Trophoblast cell (in vitro differentiated cells and primary cell): ENCODE measurements at places on chromosomes 11 and 22.

DNA sequence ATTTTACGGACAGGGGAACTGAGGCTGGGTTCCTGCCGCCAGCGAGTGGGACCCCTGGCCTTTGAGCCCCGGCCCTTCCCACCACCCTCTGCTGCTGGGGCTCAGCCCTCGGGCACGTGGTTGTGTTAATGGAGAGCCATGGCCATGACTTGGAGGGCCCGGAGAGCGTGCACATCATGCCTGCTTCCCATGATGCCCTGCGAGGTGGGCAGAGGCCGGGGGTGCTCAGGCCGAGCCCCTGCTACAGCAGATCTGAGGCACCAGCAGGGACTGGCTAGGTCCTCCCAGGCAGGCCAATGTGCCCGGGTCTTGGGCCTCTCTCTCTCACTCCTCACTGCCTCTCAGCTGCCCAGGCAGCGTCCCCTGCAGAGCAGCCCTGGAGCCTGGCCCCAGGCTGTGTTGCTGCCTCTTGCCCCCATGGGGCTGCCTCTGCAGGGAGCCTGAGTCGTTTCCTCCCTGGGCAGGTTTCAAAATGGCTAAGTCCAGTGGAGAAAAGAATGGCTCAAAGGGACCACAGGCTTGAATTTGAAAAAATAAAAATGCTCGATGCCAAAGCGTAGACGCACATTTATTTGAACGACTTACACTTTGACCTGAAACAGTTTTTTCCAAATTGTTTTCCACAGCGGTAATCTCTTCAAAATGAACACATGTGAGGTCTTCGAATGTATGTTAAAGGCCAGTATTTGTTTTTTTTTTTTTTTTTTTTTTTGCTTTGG, 72.6 kb upstream of the CLDN5 start:
- DNase-seq = peak; percentile 76

- peak; percentile 68 for DNase-seq
Measured at GRCh38 chr11:942823-943222, 17.2 kb downstream of the AP2A2 start.

DNA sequence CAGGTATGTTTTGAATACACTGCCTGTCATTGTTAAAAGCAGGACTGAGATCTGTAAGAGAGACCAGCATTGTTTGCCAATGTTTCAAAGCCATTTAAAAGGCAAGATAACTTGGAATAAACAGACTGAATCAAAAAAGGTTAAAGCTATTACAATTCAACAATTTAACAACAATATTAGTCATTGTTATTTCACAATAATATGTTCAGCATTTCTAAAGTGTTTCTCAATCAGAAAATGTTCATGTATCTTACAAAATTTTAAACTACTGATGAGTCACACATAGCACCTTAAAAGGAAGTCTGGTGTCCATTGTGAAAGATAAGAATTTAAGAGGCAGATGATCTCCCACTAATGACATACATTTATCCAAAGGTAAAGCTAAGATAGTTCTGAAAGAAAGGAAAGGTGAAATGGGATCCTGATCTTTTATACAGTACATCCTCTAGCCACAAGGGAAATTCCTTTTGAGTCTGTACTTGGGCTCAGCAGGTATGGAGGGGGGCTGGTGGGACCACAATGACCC, 79.7 kb downstream of the MAML2 start:
- DNase-seq = peak; percentile 93

GRCh38 chr11:112118176-112118575, 31.5 kb downstream of the SDHD start:
- DNase-seq = no peak

DNA sequence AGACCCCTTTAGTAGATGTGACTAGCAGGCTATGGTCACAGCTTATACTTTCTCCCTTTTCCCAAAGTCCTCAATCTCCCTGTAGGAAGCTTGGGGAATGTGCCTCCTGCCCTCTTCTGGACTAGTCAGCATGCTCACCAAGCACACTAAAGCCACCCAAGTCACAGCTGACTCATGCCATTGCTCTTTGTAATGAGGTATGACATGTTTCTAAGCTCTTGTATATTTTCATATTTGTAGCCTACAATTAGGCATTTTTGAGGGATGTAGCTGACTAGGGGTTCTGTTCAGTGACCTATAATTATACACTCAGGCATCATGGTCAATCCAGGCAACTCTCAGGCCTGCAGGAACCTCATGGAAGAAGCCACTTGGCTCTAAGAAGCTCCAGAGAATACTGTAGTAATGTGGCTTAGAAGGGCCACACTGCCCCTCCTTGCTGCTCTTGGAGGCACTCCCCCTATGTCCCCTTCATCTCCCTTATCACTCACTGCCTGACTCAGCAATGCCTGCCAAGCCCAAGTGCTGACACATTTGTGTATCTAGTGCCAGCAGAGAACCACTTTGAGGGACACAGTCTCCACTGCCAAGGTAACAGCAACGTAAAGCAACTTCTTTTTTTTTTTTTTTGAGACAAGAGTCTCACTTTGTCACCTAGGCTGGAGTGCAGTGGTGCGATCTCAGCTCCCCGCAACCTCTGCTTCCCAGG, 86.2 kb downstream of the RPL27A start:
- peak; percentile 57 for DNase-seq

- DNase-seq = peak; percentile 82
Measured at GRCh38 chr11:23897453-23898286, 599.2 kb upstream of the LUZP2 start.

GRCh38 chr11:61927501-61927900, 10.1 kb upstream of the RAB3IL1 start:
- no peak for DNase-seq

DNA sequence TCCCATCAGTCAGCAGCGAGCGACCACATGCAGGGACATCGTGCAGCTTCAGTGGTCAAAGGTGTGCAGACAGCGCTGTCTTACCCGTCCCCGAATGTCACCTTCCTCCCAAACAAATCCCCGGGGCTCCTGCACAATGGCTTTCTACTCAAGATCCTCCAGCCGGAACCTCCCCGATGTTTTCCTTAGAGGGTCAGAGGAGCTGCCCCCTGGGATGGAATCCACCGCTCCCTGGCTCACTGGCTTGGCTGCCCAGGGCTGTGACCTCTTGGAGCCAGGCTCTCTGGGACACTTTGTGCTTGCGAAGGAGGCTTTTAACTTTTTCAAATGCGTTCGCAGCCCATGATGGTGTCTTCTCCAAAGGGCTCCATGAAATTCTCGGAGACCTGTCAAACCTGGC, 17.3 kb upstream of the FGF19 start:
- no peak for DNase-seq

DNA sequence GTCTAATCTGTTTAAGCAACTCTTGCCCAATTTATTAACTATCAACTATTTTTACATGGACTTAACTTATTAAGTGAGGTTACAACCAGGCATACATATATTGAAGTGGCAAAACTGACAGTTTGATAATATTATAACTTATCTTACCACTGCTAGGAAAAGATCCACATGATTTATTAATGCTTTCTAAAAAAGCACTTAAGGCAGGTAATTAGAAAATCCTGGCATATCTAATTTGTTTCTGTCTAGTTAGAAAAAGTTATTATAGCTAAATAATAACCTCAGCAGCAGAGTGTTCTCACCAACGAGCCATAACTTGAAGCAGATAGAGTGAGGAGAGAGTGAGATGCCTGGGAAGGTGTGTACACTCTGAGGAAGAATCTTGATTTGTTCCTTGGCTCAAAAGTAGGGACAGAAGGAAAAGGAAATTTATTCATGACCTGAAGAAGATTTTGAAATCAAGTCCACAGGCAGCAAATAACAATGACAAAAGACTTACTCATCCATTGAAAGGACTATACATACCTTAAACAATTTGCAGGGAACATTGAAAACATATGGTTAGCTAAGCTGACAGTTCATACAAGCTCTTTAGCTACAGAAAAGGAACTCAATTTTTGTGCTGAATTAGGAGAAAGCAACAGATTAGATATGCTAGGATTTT, 7.1 kb upstream of the MUC15 start:
- DNase-seq = no peak

DNA sequence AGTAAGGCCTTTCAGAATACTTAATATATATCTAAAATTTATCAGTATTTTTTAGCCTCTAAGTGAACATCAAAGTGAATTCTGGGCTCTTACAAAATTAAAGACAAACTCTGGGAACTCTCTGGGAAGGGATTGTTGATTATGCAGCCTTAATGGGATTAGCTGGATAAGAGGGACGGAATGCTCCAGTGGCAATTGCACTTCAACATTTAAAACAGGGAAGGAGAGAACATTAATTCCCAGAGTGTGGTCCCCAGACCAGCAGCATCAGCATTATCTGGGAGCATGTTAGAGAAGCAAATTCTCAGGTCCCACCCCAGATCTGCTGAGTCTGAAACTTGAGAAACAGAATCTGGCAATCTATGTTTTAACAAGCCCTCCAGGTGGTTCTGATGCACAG, 46.5 kb downstream of the POLD3 start:
- no peak for DNase-seq

DNA sequence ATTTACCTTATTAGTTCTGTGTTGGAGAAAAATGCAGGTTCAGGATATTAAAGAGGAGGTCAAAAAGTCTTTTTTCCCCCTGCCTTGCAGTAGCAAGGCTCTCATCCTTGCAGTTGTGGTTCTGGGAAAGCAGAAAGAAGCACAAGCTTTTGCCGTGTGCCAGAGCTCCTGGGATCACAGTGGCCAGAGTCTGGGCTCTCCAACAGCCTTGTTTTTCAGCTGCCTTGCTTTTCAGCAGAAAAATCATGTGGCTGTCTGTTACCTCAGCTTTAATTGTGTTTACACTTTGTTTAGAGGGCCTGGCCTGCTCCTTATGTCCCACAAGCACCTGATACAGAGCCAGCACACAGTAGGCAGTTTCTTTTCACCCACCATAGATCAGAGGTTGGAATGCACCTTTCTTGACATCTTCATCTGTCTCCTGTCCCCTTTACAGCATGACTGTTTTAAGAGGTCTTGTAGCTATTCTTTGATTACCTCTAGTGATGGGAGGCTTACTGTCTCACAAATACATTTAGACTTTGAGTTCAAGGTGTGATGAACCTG, 67.5 kb downstream of the TEAD1 start:
- no peak for DNase-seq

- no peak for DNase-seq
Measured at GRCh38 chr11:109769858-109770257, 323.3 kb upstream of the ZC3H12C start.

GRCh38 chr11:74220376-74220775, 49.3 kb downstream of the PPME1 start:
- DNase-seq = peak; percentile 98

DNA sequence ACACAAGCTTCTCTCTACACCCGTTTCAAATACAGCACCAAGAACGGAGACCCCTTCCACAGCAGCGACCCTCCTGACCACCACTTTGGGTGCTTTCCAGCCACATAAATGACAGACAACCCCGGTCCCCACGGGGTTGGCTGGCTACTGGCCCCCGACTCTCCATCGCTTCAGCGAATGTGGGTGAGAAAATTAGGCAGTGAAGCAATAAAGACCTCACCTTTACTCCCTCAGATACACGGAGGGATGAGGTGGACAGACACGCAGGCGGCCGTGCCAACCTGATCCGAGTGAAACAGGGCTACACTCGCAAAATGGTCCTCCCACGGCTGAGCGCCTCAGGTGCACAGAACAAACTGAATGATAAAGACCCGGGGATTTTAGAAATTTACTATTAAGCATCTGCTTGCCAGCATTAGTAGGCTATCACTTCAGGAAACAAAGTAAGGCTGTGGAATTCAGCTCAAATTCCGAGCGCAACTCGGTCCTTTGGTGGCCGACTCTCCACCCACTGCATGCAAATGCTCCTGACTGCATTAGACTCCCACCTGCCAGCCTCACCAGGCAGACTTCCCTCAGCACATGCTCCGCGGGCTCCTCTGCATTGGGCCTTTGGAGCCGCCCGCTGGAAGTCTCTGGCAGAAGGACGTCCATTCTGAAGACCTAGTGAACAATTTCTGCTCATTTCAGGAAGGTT, 12.8 kb upstream of the EFCAB6 start:
- DNase-seq = no peak

- no peak for DNase-seq
Measured at GRCh38 chr11:74123008-74123448, 47.8 kb downstream of the C2CD3 start.

DNA sequence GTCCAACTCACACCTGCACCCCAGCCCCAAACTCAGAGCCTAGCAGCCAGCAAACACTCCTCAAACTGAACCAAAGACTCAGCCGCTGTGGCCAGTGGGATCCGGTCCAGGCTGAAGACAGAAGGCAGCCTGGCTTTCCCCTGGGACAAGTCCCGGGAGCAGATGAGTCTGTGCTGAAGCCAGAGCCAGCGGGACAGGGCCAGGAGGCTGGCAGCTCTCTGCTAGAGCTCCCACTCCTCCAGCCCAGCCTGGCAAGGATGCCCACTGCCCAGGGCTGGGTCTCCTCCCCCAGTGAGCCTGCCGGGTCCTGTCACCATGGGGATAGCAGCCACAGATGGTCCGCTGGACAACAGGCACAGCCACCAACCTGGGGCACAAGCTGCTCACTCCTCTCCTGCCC, 42.9 kb upstream of the PRR5 start:
- DNase-seq = no peak

GRCh38 chr22:44107340-44107739, 73.4 kb upstream of the PARVG start:
- DNase-seq = no peak

DNA sequence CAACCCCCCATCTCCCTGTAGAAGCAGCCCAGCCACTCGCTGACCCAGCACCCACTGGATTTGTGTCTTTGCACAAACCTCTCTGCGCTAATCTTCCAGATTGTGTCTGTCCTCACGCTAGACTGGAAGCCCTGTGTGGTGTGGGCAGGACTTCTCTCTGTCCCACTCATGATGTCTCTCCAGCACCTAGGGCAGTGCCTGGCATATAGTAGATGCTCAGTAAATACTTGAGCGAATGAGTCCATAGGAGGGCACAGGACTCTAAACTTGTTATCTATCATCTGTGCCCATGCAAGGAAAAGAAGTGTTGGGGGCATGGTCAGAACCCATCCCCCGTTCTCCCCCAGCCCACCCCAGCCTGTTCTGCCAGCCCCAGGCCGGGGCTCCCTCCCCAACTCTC, 22.9 kb downstream of the RPL3 start:
- no peak for DNase-seq

GRCh38 chr11:8720868-8721608, 38.4 kb downstream of the RPL27A start:
- DNase-seq = peak; percentile 71

- peak; percentile 54 for DNase-seq
Measured at GRCh38 chr11:57405271-57405860, 14.9 kb upstream of the PRG2 start.

DNA sequence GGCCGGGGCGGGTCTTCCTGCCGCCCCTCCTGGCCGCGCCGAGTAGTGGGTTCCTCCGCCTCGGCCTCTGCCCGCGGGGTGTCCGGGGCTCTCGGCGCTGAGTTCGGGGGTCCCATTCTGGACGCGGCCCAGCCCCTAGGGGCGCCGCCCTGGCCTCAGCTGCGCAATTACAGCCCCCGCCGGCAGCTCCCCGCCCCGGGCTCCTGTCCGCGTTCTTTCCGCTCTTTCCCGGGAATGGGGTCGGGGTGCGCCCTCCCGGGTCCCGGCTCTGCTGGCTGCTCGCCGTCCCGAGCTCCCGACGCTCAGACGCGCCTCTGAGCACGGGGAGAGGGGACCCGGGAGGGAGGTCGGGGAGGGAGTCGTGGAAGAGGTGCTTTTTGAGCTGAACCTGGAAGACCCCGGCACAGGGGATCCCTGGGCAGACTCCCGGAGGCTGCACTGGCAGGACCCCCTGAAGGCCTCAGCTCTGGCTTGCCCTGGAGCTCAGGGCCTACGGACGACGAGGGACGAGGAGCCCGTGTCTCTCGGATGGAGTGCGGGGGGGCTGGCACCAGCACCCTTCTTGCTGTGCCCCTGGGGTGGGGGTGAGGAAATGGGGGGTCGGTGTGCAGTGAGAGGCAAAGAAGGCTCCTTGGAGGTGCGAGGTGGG, 558 bp downstream of the TSPAN4 start:
- DNase-seq = no peak

GRCh38 chr11:129894278-129895125, 876 bp downstream of the NFRKB start:
- DNase-seq = peak; percentile 4

GRCh38 chr22:28798810-28799605, 1.4 kb downstream of the XBP1 start:
- DNase-seq = peak; percentile 78
